ENCODE measurements at places on chromosomes 2 and 18.

DNA sequence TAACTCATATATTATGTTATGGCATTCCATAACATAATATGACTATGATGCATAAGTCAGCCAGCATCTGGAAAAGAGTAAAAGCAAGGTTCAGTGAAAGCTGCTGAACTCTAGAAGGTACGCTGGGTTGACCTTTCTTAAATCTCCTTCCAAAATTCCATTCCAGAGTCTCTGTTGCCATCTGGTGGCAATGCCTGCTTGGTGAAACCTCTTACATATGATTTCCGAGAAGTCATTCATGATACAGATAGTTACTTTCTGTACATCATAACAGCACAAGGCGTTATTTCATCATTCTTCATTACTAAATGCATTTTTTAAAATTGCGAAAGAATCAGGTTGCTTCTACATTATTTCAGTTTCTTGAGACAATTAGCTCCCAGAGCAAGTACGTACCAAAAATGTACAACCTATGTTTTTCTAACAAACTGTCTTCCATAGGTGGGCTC lies 7.0 kb upstream of the EPG5 start:
- DNase-seq: peak; percentile 81

DNA sequence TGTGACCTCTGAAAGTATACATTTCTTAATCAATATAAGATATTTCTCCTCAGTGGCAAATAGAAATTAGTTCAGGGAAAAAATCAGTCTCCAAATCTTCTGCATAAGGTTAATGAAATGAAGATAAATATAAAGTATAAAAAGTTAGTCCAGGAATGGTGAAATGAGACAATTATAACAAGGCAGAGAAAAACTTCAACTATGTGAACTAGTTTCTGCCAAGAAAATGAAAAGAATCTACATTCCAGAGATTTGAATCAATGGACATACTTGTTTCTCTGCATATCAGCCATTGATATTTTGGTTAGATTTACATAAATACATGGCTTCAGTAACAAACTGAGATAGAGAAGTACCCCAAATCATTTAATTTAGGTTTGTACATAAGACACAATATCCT lies 249.0 kb downstream of the EXOC6B start:
- peak; percentile 30 for DNase-seq

- peak; percentile 42 for DNase-seq
Measured at GRCh38 chr2:183024339-183025095, 13.7 kb downstream of the NCKAP1 start.

- no peak for DNase-seq
Measured at GRCh38 chr2:46320141-46320567, 22.9 kb downstream of the EPAS1 start.

DNA sequence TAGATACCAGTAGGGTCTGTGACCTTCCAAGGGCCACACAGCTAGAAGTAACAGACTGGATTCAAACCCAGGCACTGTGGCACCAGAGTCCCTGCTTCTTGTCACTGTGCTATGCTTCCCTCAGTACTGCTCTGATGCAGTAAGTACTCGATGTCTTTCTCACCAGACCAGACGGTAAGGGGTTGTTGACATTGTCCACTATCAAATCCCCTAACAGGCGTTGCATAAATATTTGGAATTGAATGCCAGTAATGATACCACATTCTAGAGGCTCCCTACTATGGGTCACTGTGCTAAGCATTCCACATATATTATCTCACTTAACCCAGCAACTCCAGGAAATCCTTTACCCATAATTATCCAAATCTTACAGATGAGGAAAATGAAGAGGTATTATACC lies 223.1 kb downstream of the C1D start:
- no peak for DNase-seq

GRCh38 chr18:78352910-78353309 lies 626.7 kb upstream of the SALL3 start:
- no peak for DNase-seq

DNA sequence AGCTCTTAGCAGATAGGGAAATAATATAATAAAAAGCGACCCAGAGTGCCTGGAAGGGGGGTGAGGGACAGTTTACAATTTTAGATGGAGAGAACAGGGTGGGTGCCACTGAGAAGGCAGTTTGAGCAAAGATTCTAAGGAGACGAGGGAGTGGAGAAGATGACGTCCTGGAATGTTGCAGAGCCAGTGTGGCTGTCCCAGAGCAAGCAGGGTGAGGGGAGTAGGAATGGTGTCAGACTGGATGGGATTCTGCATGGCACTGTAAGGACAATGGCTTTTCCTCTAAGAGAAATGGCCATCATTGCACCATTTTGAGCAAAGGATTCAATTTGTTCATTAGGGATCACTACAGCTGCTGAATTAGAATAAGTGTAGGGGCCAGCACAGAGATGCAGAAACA lies 73.1 kb downstream of the FAM124B start:
- no peak for DNase-seq

DNA sequence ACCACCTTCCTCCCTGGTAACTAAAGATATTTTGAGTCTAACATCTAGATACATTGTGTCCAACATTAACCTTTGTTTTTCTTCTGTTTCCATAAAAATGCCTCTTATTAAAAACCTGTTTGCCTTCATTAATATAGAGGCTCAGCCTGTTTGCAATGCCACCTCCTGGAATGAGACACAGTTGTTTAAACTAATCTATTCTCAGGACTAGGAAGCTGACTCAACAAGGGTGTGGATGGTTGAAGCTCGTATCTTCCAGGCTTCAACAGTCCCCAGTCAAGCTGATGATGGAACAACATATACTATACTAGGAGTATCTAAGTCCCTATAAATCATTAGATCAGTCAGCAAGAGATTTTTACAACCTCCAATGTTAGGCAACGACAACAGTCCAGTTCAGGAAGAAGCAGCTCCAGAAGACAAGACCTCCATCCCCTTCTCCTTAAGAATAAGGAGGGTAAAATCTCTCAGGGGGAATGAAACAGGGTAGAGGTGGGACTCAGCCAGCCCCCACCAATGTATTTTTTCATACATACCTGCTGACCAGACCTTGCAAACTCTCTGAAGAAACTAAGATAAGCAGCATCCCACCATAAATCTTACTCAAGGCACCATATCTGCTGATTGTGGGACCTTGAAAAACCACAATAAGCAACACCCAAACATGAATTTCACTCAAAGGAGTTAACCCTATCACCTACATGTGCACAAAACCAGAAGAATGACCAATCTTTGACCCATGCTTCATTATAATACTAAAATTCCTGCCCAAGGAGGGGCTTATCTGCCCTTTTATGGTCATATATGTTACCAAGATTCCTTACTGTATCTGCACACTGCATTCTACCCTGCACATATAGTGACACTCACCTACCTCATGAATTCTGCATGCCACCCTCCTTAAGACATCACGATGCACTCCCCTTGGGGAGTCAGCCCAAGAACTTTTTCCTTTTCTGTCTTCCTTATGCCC lies 21.4 kb downstream of the ZNF24 start:
- DNase-seq: no peak

DNA sequence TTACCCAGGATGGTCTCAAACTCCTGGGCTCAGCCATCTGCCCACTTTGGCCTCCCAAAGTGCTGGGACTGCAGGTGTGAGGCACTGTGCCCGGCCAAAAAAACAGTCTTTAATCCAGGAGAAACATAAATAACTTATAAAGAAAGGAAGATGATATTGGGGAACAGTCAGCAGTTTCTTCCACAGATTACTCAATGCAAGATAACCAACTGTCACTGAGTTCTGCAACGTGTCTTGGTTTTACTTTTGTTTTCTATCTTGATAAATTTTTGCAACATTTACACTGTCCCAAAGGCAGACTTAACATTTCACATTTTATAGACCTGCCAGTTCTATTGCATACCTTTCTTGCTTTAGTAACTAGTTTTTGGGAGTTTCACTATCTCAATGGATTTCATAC lies 71.1 kb downstream of the ANKRD44 start:
- DNase-seq: no peak

DNA sequence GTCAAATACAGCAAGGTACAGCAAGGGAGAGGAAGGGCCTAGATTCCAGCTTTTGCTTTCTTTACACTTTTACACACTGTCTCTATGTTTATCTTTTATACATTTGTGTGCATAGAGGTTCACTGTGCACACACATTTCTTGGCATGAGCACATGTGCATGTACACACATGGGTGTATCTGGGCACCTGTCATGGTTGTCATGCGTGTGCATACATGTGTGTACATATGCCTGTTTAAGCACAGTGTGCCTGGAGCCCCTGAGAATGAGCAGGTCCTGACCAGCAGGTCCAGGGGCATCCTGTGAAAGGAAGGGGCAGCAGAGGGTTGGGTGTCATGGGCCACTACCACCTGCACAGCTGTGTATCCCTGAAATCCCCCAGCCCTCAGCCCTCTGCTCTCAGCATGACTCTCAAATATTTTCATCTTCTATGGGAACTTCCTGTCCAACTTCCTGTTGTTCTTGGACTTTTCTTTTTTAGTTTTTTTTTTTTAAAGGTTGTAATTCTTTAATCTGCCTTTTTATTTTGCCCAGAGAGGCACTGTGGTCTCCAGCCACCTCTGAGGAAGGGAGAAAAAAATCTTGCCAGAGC lies 97.0 kb upstream of the EPAS1 start:
- no peak for DNase-seq

DNA sequence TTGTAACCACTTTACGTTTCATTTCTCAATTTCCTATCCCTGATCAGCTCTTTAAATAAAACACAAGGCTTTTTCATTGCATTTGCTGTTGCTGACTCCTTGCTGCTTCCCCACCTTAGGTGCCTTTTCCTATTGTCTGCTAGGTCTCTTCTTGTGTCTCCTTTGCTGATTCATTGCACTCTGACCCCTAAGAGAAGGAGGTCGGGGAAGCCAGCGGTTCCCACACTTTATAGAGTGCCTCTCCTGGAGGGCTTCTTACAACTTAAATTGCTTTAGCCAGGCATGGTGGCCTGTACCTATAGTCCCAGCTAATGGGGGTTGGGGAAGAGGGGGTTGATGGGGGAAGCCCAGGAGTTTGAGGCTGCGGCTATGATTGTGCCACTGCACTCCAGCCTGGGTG lies 495.0 kb downstream of the DLGAP1 start:
- DNase-seq: no peak

- no peak for DNase-seq
Measured at GRCh38 chr2:145166731-145167302, 646.9 kb upstream of the ZEB2 start.

- DNase-seq: no peak
Measured at GRCh38 chr2:7043690-7044089, 126.5 kb downstream of the RNF144A start.

DNA sequence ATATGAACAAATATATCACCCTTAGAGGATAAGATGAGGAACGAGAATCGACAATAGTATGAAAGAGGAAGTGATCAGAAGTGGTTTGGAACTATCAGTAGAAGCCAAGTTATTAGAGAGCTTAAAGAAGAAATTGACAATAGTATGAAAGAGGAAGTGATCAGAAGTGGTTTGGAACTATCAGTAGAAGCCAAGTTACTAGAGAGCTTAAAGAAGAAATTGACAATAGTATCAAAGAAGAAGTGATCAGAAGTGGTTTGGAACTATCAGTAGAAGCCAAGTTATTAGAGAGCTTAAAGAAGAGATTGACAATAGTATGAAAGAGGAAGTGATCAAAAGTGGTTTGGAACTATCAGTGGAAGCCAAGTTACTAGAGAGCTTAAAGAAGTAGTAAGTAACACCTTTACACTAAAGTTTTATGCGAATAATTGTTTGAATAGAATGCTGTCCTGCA lies 175.5 kb downstream of the ZNF407 start:
- no peak for DNase-seq

DNA sequence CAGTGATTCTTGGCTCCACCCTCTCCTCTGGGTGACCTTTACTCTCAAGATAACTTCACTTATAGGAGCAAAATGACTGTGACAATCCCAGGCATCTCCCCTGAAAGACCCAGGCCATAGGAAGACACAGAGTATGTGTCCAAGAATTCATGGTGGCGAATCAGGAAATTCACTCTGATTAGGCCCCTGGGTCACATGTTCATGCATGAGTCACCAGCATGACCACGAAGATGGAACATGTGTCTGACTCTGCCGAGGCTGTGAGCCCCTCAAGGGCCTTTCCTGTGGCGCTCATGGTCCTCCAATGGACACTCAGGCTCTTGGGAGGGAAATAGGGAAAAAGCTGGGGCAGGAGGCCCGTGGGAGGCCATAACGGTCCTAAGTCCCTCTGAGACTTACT lies 74.0 kb upstream of the TEX51 start:
- no peak for DNase-seq

DNA sequence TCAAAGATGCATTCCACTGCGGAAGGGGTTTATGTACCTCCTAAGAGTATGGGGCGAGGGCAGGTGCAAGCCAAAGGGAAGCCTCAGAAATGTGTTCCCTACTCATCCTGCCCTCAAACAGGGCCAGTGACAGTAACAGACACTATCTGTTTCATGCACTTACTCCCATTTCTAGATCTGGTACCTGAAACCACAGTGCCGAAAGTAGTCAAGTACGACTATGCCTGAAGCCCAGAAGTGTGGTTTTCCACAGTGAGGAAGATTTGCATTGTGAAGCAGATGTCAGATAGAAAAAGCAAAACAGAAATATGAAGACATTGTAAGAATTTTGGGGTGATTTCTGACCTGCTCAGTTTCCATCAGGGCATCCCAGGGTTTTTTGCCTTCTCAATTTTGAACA lies 748.7 kb downstream of the RNF144A start:
- no peak for DNase-seq

GRCh38 chr2:32838418-32838817 lies 108.3 kb upstream of the LTBP1 start:
- DNase-seq: no peak

- DNase-seq: peak; percentile 62
Measured at GRCh38 chr2:46364797-46365457, 67.7 kb downstream of the EPAS1 start.

DNA sequence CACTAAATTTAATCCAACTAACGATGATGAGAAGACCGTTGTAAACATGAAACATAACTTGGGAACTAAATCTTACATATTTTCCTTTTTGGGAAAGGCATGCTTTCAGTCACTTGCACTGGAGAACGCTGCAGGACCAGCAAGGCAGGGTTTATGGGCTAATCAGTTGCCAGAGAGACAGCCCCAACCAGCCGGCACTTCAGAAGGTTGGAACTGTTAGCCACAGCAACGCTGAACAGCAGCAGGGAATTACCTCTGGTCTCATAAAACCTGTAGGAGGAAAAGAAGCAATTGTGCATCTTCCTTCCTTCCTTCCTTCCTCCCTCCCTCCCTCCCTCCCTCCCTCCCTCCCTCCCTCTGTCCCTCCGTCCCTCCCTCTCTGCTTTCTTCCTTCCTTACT lies 33.9 kb upstream of the SIX2 start:
- DNase-seq: no peak

DNA sequence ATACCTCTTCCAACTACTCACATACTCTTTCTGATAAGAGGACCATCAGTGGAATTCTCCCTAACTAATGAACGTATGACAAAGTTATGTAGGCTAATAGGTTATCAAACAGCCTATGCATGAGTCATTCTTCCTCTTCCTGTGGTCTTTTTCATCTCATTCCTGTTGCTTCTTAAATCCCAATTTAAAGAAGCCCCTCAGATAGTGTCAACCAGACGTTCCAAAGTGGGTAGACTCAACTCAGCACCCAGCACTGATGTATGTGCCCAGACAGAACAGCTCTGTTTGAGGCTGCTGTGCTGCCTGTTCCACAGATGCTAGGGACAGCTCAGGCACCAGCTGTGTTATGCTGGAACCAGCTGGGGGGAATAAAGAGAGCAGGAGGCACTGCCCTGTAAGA lies 52.6 kb downstream of the CXCR4 start:
- DNase-seq: no peak

- no peak for DNase-seq
Measured at GRCh38 chr2:105297216-105297615, 32.3 kb downstream of the TGFBRAP1 start.

All from fibroblast of skin of left quadriceps (primary cell).